ENCODE measurements at places on chromosomes 1 and 21.

DNA sequence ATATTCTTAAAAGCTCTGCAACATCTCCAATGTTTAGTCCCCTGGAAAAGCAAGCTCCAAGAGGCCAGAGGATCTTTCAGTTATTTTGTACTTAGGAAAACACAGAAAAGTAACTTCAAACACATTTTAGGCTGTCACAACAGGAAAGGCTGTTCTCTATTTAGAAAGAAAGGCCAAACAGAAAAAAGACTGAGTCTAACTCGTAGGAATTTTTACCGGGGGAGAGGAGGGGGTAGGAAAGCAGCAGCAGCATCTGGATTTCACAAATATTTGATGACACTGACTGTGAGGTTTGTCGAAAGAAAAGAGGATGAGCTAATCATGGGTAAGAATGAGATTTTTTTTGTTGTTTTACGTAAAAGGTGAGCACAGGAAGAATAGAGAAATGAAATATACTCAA is 107.1 kb downstream of the EIF4G3 start:
- peak; percentile 34 for DNase-seq

DNA sequence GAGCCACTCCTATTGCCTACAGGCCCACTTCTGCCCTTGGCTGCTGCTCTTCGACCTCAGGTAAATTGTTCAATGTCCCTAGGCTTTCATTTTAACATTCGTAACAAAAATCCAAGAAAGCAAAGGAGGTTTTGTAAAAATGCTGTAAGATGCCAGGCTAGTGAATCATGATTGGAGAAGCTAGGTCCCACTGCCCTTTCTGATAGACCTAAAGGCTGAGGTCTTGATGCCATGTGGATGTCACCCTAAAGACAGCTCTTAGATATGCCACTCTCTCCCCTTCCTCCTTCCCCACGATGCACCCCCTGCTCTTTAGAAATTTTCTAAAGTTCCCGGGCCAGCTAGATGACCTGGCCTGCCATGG is 9.9 kb upstream of the TMEM39B start:
- no peak for DNase-seq

DNA sequence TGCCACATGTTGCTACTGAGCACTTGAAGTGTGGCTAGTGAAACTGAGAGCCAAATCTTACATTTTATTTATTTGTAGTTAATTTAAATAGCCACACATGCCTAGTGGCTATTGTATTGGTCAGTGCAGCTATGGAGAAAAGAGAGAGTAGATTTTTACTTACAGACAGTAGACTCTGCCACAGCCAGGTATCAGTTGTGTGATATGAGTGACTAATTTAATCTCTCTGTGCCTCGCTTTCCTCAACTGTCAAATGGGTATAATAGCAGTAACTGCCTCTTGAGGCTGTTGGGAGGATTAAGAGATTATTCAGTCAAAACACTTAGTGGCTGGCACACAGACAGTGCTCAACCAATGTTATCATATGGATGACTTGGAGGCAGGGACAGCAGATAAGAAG is 49.0 kb downstream of the UBE2T start:
- no peak for DNase-seq

GRCh38 chr1:231376101-231376500 is 38.0 kb downstream of the SPRTN start:
- no peak for DNase-seq

DNA sequence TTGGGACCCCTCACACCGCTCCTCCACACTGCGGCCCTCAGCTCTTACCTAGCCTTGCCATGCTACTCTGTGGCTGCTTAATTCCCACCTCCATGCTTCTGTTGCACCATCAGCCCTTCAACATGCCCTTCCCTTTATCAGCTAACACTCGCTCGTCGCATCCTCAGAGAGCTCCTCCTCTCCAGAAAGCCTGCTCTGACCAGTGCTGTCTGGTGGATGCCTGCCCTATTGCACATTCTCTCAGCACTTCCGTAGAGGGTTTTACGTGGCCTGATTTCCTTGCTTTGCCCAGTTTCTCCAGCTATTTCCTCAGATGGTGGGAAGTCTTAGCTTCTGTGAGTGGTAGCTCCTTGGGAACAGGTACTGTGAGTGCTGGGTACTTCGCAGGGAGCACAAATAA is 10.3 kb upstream of the LAD1 start:
- no peak for DNase-seq

- peak; percentile 47 for DNase-seq
These were observed 65.3 kb downstream of the ZNF697 start for GRCh38 chr1:119582801-119583200.

DNA sequence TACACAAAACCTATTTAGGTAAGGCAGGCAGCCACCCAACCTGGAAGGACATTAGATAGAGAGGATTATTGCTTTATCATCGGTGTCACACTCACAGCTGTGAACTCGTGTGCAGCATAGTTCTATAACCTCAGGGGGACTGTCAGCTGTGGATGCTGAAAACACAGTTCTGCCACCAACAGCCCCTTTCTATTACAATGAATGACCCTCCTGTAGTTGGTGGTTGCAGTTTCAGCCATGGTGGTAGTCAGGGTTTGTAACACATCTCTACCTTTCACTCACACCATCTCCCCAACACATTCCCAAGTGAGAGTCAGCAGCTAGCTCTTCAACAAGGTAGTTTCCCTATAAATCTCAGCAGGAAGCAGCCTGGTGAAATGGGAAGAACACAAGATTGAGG is 136.8 kb downstream of the ZC3H11B start:
- DNase-seq = no peak

GRCh38 chr1:154750681-154751665 is 119.1 kb downstream of the KCNN3 start:
- no peak for DNase-seq

- DNase-seq = no peak
These were observed 175.5 kb downstream of the RGS7 start for GRCh38 chr1:241181471-241181870.

DNA sequence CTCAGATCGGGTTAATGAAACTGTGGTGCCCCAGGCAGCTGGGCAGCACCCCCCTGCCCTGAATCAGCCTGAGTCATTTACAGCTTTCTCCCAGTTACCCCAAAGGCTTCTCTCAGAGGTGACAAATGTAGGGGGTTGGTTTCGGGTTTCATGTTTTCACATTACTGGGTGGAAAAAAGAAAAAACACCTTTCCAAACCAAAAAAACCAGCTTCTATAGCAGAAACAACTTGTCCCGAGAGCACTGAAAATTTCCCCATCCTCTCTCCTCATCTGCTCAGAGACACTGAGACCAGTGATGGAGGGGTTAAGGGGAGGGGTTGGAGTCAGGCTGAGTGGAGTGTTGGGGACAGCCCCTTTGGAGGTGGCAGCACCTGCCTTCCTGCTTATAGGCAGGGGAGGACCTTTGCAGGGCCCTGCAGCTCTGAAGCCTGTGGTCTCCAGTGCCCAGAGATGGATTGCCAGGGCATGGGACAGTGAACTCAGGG is 15.6 kb downstream of the UTP11 start:
- no peak for DNase-seq

DNA sequence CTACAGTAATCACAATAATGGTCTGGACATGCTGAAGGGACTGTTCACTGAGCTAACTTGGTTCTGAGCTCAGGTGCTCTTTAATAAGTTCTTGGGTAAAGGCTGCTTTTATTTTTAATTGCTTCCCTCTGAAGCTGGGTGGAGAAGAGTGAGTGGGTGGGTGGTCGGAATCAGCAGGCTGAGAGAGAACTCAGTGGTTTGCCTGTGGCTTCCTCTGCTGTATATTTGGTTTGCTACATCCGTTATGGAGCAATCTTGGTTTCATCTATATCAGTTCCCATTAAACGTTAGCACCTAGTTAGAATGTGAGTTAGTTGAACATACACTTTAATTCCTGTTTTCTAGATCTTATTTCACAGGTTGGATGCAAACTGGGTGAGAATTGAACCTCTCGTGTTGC is 23.3 kb downstream of the CNIH4 start:
- DNase-seq = no peak
